Activated effector memory CD4-positive, alpha-beta T cell treated with anti-CD3 and anti-CD28 coated beads, Interleukin-2, amount 50 U/mL, for 16 hours (primary cell): ENCODE measurements at places on chromosomes 3 and 15.

GRCh38 chr3:119314821-119315220, 20.6 kb downstream of the ARHGAP31 start:
- DNase-seq: no peak

GRCh38 chr3:128794067-128794768, 68.2 kb downstream of the RAB7A start:
- no peak for DNase-seq

GRCh38 chr3:179181021-179181472, 32.9 kb downstream of the PIK3CA start:
- no peak for DNase-seq

DNA sequence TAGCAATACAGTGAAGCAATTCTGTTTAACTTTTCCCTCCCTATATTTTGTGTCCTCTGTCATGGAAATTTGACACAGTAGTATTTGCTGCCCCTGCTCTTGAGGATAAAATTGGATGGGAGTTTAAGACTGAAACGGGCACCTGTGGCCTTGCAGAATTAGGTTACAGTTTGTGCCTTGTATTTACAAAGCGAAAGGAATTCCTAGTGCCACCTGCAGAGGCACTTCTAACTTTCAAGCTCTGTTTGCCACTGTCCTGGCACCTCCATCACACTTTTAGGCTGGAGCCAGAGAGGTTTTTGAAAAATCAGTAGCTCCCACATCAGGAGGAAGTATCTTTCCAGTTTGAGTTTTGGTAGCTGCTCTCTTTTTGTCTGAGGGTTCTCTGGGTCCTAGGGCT, 39.5 kb downstream of the CD86 start:
- DNase-seq: no peak

DNA sequence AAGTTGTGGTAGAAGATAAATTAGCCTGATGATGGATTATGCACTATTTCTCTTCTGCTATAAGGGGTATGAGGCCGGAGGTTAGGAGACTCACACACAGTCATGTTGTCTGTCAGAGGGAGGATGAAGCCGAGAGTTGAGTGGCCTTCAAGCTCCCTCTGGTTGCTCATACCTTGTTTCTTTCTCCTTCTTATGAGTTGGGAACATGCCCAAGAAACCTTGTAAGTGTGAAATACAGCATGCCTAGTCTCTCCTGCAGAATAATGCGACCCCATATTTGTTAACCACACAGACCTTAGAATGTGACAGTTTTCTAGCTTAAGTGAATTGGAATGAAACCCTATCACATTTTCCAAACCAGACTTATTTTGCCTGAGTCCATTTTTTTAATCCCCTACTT, 366.7 kb downstream of the PTPRG start:
- DNase-seq: no peak

DNA sequence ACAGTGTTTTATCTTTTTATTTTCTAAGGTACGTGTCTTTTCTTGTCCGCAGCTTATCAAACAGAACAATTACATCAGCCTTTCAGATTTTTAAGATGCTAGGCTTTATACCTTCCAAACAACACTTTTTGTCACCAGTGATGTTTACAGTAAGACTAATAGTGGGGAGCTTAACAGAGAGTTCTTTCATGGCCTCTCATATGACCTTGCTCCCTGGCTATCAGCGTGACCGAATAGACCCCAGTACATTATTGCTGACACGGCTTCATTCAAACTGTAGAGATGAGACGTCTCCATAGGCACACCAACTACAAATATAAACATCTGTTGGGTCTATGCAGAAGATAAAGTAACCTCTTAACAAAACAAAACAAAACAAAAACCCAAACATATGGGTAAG, 477.6 kb upstream of the KCNMB2 start:
- DNase-seq: no peak

- DNase-seq: peak; percentile 81
These were observed at the start of gene ADAMTS7 for GRCh38 chr15:78811124-78811824. ADAMTS7 (minus strand) TSS chr15:78811464; CDS start chr15:78811220, 244 bp downstream.

GRCh38 chr3:186236357-186237020, 125.5 kb downstream of the DGKG start:
- no peak for DNase-seq

DNA sequence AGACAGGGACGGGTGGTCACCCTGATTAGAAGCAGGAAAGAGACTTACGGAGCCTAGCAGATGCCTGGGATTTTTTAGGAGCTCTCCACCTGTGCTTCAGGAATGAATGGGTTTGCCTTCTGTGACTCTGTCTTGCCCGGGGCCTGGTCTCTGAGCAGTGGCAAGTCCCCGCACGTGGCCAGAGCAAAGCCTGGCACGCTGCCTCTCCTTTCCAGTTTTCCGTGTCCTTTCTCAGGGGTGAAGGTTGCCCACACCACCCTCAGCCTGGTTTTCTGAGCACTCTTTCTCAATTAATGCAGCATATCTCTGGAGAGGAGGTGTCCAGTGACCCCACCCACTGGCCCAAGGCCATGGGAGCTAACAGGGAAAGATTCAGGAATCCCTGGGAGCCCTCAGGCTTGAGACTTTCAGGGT, 14.5 kb upstream of the CHST14 start:
- DNase-seq: no peak
